ENCODE measurements at places on chromosomes 2 and 18. TPM values are rescaled to one million over a fixed set of nuclear protein-coding genes. Genes with fewer than 3 reads are reported as not detected.

- DNase-seq: no peak
Observed at GRCh38 chr2:218228366-218229090, 11.5 kb downstream of the ARPC2 start.

DNA sequence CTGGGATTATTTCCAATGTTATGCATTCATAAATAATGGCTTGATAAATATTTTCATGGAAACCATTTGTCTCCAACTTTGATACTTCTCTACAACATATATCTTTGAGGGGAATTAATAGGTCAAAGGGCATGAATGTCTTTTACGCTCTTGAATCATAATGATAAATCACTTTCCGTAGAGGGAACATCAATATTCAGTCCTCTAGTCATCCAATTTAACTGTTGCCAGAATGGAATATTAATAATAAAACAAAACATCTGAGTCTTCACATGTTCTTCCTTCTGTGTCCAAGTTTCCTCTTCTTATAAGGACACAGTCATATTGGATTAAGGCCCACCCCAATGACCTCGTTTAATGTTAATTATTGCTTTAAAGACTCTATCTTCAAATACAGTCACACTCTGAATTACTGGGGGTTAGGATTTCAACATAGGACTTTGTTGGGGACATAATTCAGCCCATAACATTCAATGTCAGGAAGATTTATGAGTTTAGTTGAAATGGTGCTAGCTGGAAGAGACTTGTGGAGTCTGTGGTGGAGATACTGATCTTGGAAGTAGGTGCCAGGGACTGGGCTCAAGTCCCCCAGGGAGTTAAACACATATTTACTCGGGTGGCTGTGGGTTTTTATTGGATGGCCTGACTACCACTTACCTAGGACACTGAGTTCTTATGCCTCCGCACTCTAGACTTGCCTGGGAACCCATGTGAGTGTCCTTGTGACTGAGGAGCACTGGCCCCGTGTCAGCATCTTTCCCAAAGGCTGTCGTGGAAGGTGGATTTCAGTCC lies 85.0 kb upstream of the SEC11C start:
- DNase-seq: no peak

GRCh38 chr2:166321076-166321475 lies 54.7 kb downstream of the SCN9A start:
- no peak for DNase-seq

Gene REEP1
- total RNA-seq: 2.6 TPM

DNA sequence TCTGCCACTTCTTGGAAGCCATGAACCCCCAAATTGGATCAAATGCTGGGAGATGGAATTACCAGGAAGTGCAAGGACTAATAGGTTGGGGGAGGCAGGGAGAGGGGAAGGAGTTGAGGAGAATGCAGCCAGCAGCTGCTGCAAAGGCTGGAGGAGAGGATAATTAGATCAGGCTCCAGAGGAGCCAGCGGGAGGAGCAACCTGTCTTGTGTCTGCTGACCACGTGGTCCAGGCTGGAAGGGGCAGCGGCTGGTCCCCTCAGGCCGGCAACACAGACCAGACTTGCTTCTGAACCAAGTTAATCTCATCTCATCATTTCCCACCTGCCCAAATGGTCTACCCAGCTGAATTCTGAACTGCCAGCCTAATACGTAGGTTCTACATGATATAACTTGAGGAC lies 68.3 kb downstream of the MRO start:
- no peak for DNase-seq

Gene AMER3
- not detected for total RNA-seq

DNA sequence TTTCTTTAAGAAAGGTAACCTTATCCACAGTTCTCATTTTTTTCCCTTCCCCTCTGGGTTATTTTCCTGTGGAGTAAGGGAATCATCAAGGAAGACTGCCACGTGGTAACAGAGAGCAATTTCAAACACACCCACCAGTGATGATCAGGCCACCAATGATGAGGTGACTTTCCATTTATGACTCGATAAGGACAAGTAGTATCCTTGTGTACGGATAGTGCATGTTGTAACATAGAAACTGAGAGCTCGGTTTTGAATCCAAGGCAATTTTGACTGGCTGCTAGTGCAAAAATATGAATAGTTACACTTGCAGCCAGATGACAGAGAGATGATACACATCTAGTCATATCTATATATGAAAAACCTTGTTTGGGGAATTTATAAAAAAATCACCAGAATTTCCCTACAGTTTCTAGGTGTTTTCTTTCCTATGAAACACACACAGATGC lies 143.6 kb upstream of the TCF4 start:
- no peak for DNase-seq

DNA sequence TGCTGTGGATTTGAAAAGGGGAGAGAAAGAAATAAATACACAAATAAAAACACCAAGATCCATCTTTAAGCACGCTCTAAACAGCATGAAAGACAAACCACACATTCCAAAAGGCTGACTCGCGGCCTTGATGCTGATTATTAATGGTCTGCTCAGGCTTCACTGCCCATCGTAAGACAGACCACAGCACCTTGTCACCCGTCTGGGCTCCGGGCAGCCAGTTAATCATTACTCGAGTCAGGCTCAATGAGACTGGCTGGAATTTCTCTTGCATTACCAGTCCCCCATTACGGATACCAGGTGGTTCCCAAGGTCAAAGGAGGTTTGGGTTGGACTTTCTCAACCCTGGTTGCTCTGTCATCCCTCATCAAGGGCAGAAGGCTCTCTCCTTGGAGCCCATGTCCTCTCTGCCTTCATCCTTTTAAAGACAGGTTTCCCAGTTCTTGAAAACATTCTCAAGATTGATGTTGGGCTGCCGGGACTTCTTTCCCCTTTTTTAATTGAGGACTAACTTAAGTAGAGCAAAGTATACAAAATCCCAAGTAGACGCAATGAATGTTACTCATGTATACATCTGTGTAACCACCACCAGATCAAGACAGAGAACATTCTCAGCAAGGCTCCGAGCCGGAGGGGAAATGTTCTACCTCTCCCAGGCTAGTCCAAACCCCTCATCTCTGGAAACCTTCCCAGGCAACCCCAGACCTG lies 8.1 kb downstream of the SMAD7 start:
- peak; percentile 55 for DNase-seq

Data from chondrocyte (in vitro differentiated cells).